Motor neuron (in vitro differentiated cells): ENCODE measurements at places on chromosomes 13 and 19. TPM values are rescaled to one million over a fixed set of nuclear protein-coding genes. Genes with fewer than 3 reads are reported as not detected.

DNA sequence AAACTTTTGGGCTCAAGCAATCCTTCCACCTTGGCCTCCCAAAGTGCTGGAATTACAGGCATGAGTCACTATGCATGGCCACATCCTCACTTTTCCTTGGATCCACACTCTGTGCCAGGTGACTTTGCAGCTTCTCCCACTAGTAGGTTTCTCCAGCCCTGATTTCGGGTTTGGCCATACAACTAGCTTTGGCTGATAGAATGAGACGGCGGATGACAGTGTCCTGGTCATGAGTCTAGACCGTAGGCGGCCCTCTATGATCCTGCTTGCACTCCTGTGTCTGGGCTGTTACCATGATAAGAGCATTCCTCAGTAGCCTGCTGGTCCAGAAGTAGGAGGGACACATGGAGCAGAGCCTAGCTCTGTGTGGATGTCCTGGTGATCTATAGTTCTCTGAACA is 112.5 kb upstream of the KL start:
- no peak for ATAC-seq

- ATAC-seq = no peak
These were observed 158.1 kb upstream of the TSC22D1 start for GRCh38 chr13:44734201-44734707.

DNA sequence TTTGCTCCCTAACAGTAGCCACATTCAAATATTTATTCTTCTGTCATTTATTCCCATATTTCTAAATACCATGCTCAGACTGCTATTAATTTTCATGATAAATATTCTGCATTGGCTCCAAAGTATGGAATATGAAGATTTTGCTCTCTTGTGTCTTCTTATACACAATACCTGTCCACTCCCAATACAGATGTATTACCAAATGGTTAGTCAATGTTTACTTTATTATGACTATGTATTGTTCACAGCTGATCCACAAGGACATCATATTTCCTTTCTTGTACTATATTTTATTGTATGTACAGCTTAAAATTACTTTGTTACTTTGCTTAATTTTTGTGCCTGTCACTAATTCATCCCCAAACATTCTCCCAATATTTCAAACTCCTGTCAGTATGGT is 322.3 kb downstream of the OXGR1 start:
- ATAC-seq = no peak

GRCh38 chr19:29988351-29988750 is 46.3 kb downstream of the URI1 start:
- no peak for ATAC-seq

DNA sequence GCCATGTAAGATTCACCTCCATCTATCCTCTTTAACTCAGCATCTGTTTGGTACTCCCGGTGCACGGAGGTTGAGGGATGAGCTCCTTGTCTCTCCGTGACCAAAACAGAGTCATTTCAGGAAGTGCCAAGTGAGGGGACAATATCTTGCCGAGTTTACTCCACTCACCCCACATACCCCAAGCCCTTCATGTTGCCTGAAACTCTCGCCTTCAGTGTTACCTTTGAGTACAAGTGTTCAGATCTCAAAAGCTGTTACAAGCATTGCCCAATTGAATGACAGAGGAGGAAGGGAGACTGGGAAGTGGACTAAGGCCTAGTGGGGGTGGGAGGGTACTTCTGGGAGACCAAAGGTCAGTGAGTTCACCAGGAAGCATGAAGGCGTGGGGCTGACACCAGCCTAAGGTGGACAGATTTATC is 6.0 kb upstream of the SIGLEC12 start:
- no peak for ATAC-seq

- no peak for ATAC-seq
These were observed 40.6 kb upstream of the EEF1AKMT1 start for GRCh38 chr13:20814224-20814910.

GRCh38 chr13:23763318-23763717 is 125.9 kb downstream of the MIPEP start:
- ATAC-seq = no peak

DNA sequence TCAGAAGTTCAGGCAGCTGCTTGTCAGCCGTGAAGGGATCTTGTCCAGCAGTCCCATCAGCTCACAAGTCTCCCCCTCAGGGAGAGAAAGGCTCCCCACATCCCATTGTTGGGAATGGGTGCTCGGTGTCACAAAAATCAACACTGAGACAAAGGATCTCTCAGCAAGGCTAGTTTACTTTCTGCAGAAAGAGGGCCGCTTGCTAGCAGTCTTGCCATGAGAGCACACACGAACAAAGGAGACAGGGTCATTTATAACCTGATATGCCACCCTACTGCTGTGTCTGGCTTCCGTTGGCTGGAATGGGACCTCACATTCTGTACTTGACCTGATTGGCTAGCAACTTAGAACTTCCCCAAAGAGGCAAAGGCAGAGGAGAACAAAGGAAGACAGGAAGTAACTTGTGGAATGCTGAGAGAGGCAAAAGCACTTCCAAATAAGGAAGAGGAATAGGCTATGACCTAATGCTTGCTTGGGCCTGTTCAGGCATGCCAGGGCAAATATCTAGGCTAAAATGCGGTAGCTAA is 8.7 kb upstream of the IGFL3 start:
- ATAC-seq = peak; percentile 33

GRCh38 chr13:73993661-73994060 is 140.5 kb downstream of the KLF12 start:
- ATAC-seq = no peak

DNA sequence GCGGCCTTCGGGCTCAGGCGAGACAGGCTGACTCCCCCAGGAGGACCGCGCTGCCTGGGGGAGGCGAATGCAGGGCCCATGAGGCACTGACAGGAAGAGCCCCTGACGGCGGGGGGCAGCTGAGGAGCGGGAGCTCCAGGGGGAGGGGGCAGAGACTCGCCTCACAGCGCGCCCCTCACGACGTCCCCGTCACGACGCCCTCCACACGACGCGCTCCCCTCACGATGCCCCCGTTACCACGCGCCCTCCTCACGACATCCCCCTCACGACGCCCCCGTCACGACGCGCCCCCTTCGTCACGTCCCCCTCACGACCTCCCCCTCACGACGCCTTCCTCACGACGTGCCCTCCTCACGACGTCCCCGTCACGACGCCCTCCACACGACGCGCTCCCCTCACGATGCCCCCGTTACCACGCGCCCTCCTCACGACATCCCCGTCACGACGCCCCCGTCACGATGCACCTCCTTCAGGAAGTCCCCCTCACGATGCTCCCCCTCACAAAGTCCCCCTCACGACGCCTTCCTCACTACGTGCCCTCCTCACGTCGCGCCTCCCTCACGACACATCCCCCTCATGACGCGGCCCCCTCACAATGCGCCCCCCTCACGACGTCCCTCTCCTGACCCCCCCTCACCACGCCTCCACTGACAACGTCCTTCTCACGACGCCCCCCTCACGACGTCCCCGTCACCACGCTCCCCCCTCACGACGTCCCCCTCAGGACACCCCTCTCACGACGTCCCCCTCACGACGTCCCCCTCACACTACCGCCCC is 99.6 kb downstream of the ING1 start:
- no peak for ATAC-seq

DNA sequence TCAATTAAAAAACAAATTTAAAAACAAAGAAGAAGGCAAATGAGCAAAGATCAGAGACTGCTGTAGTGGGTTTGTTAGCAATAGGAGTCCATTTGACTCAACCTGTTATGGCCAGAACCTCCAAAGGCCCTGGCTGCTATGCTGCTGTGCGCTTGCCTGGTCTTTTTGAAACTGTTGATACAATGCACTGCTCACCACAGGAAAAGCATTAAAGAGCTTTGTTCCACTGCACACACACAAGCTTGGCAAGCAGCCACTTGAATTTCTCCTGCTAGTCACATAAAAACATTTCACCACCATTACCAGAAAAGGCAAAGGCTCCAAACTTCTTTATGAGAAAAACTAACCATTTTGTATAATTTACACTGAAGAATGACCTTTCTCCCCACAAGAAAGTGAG is 132.2 kb downstream of the FREM2 start:
- ATAC-seq = no peak

- no peak for ATAC-seq
These were observed 1.1 kb downstream of the ELF1 start for GRCh38 chr13:41017817-41018601.

DNA sequence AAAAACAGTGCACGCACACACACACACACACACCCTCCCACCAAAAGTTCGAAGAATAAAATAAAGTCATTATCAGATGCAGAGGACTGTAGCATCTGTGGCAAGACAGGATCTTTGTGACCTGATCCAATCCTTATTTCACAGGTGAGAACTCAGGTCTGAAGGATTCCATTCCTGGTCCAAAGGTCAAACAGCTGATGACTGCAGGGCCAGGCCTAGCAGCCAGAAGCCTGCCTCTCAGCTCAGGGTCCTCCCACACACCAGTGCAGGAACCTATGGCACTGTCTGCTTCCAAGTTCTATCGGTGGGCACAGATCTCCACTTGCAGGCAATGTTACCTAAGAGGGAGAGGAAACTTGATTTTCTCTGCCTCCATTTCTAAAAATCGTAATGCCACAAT is 57.5 kb downstream of the SERP2 start:
- ATAC-seq = no peak

DNA sequence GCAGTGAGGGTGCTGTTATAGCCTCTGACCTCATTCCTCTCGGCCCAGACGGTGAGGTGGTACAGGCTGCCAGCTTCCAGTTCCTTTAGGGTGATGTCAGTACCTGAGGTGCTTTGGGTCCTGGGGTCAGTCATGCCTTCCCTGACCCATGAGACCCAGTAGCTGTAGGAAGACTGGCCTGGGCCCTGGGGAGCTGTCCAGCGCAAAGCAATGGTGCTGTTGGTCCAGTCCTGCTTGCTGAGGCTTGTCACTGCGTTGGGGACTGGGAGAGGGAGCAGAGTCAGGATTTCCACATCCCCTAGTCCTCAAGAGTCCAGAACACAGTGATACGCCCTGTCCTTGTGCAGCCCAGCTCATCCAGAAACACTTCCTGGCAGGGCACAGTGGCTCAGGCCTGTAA is 10.7 kb downstream of the PTPRH start:
- peak; percentile 28 for ATAC-seq

GRCh38 chr19:23093832-23094231 is 23.0 kb upstream of the ZNF730 start:
- no peak for ATAC-seq

DNA sequence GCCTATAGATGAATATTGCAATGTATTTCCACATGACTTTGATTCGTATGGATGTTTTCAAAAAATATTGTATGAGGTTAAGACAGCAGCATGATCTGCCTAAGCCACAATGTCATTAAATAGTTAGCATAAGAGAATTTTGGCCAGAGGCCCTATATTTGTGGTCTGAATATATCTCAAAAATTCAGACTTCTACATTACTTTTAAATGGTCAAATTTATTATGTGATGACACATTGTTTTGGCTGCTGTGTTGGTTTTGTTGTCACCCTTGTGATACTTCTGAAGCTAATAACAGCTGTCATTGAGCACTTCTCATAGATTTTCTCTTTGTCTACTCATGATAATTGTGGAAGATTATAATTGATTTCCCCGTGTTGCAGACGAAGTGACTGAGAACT is 288.2 kb downstream of the MYO16 start:
- ATAC-seq = no peak

Gene SRRM5
- 0.87 and 1.1 TPM in 2 replicates for total RNA-seq

Gene TEX26
- total RNA-seq = not detected in 2 replicates

Gene CYP4F12
- total RNA-seq = 0.22 TPM in 1 of 2 replicates, not detected in the other

Gene ENOX1
- 9.2 and 9.6 TPM in 2 replicates for total RNA-seq

Gene ZNF626
- 6.7 and 8.4 TPM in 2 replicates for total RNA-seq

Gene CERS1
- 18.3 and 21.3 TPM in 2 replicates for total RNA-seq

Gene PLIN5
- 0.19 and 1.3 TPM in 2 replicates for total RNA-seq

Gene KLK3
- total RNA-seq = not detected in 2 replicates
